ENCODE measurements at places on chromosomes 4 and X. TPM values are rescaled to one million over a fixed set of nuclear protein-coding genes. Genes with fewer than 3 reads are reported as not detected.

FANCB gene
- total RNA-seq = 19.5 TPM

DNA sequence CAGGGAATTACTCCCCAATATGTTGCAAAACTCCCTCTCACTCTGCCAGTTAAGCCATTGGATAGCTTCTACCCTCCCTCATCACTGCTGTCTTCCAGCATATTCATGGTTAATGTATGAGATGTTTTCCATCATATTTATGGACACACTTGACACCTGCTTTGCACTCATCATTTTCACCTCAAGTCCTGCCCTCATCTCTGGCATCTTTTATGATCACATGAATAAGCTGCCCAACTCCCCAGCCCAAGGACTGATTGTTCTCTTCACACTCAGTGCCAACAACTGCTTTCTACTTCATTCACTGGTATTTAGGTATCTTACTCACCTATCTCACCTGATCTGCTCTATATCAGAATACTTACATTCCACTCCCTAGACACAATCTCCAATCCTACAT is 131.1 kb upstream of the TTC29 start:
- no peak for DNase-seq

DNA sequence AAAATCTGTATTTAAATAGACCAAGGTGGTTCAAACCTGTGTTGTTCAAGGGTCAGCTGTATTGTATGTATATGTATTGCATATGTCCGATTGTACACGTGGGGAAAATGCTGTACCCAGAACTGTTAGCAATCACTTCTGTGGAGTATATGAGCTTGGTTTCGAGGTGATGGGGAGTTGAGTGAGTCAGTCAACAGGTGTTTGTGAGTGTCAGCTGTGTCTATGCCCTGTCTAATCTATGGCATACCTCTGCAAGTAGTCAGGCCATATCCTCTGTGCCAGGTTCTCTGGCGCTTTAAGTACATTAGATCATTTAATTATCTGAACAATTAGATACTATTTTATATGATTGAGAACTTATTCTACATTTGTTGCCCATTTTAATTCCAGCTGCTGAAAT is 7.4 kb downstream of the ZRSR2 start:
- no peak for DNase-seq

GRCh38 chr4:33116871-33117270 is 2396.7 kb downstream of the PCDH7 start:
- DNase-seq = no peak

CNGA1 gene
- total RNA-seq = not detected

DNA sequence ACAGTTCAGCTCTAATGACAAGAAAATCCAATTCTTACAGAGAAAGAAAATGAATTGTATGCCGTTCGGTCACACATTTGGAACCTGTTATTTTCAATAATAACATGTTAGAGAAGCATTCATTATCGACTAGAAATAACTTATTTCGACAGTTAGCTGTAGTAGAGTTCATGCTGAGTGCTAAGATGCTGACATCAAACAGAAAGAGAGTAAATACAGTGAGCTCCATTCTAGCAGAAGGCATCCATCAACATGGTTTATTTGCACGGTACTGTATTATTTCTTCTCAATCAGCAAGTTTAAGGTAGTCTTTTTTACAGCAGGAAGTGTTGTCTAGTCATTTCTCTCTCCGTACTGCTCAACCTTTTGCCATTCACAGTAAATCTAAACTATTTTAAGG is 732.1 kb downstream of the STIM2 start:
- DNase-seq = no peak

CT45A1 gene
- total RNA-seq = not detected

- DNase-seq = no peak
These were observed 218.4 kb upstream of the HCCS start for GRCh38 chrX:10892621-10893225.

DNA sequence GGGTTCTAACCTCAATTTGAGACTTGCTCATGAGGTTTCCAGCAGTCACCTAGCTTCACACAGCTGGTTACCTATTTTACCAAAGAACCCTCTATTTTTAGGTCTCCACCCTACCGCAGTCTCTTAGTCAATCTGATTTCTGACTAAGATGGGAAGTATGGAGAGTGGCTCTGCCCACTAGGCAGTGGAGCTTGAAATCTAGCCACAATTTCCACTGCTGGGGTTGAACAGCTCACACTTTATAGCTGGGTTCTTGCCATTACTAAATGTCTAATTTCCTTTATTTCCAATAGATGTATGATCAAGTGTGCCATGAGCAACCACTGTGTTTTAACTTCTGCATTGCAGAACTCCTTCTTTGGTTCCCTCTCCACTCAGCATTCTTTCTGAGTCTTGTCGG is 43.1 kb downstream of the GASK1B start:
- DNase-seq = no peak

DNA sequence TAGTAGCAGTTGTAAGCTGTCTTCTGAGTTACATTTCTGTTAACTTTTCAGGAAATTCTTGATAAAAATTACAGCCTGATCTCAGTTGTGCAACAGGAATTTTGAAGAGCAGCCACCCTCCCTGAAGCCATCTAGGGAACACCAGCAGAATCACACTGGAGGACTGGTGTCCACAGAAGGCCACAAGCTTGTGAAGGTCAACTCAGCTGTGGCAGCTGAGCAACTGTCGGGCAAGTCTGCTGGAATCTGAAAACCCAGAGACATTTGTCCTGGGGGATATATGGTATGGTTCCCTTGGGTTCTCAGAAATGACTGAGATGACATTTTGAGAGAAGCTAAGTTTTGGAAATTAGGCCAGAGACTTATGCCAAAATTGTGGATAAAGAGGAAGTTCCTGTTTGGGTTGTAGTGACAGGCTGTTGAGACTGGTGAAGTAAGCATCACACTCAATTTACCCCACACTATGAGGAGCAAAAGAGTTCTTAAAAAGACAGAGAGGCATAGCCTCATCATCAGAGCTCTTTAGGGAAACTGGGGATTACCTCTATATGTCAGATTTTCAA is 78.1 kb upstream of the TNIP3 start:
- no peak for DNase-seq

DNA sequence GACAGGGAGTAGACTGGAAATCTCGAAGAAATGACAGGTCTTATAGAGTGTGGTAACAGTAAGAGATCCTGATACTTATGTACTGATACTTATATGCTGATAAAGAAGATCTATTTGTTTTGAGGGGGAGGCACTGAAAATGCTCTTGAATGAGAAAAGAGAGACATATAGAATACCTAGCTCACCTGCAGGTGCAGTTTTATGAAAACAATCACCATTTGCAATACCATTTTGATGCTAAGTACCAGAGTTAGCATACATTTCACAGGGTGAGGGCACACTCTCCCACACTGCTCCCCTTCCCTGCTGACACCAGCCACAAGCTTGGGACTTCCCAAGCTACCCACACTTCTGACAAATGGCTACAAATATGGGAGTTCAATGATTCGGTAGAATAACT is 1490.1 kb upstream of the IGFBP7 start:
- no peak for DNase-seq

- no peak for DNase-seq
These were observed 428.9 kb downstream of the KCTD8 start for GRCh38 chr4:44019721-44020120.

CHRDL1 gene
- total RNA-seq = 14.3 TPM

GRCh38 chr4:153571006-153571545 is 104.9 kb downstream of the TMEM131L start:
- DNase-seq = no peak

HPGD gene
- not detected for total RNA-seq

GRCh38 chr4:103415801-103416200 is 217.7 kb upstream of the CENPE start:
- DNase-seq = no peak

DNA sequence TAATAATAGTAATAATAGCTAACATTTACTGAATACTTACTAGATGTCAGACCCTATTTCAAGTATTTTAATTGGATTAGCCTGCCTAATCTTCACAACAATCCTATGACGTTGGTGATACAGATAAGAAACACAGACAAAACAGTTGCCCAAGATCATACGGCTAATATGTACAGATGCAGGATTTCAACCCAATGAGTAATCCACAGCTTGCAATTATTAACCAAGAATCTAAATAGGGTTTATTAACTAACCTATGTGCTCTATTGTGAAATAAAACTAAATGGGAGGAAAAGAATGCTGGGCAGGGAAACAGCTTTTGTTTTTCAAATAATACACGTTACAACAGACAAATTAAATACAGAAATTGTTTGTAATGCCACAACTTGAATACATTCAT is 23.4 kb downstream of the FBXO8 start:
- DNase-seq = no peak

GRCh38 chrX:12958461-12958860 is 16.4 kb upstream of the TMSB4X start:
- DNase-seq = no peak

- DNase-seq = no peak
These were observed 42.8 kb downstream of the HTT-AS start for GRCh38 chr4:3031357-3032082.

- DNase-seq = no peak
These were observed 101.1 kb upstream of the SHISA3 start for GRCh38 chr4:42296196-42296595.

IQCM gene
- not detected for total RNA-seq

DNA sequence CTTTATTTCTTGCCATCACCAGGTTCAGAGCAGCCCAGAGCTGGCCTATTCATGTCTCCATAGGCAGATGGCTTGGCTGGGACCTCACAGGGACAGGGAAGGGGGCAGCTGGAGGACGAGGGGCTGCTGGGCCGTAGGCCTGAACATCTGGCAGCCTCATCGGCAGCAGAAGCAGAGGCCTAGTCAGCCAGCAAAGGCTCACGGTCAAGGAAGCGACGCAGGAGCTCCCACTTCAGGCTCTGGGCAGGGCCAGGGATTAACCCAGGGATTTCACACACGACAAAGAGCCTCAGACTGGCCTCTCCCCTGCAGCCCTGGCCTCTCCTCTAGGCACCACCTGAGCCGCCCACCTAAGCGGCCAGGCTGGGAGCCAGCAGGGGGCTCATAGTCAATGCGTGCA is 46.0 kb upstream of the MAN2B2 start:
- DNase-seq = no peak

DNA sequence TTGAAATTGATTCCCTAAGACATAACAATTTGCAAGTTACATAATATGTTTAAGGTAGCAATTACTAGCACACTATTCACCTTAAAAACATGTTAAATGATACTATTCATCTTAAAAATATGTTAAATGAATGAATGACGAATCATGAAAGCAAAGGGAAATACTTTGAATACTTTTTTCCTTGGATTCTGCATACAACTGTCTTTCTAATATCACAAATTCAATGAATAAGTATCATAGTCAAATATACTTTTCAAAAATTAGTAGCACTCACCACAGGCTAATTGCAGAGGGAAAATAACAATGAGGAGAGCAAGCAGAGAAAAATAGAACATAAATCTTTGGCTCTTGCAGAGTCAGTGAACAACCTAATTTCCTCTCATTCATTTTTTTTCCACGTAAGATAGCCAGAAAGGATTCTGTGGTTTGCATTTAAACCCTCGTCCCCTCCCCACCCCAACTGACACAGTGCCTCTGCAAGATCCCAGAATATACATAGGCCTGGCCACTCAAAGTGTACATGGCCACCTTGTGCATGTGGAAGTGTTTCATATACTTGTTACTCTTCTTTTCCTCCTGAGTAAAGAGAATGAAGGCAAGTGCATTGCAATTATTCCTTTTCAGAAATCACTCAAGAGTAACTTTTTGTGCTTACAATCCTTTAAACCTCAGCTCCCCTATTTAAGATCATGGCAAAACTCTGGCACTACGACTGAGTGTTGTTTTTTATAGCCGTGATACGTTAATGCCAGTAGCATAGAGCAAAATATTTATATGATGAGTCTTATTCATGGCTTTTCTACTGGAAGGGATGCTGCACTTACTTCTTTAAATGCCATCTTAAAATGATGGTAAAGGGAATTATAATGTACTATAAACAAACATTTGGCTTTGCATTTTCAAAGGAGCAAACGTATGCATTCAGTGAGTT is 236.4 kb downstream of the PDGFC start:
- DNase-seq = no peak

- no peak for DNase-seq
These were observed 6.5 kb upstream of the PRKG2 start for GRCh38 chr4:81221303-81222081.

GRCh38 chr4:56764775-56765174 is 56.7 kb downstream of the SPINK2 start:
- no peak for DNase-seq

- no peak for DNase-seq
These were observed 82.7 kb upstream of the MAML3 start for GRCh38 chr4:140236654-140237169.

BMP3 gene
- 0.40 TPM for total RNA-seq

DNA sequence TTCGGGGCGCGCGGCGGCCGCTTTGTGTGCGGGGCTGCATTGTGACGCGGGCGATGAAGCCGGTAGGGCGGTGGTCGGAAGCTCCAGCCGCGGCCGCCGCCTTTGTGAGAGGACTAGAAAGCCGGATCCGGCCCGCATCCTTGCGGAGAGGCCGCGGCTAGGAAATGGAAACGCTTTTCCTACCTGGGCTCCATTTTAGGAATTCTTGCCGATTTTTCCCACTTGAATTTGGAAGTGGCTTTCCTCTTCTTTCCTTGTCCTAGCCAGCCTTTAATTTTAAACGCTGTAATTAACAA is 708 bp downstream of the TMSB4X start:
- DNase-seq = no peak

- DNase-seq = no peak
These were observed 157.3 kb downstream of the GBA3 start for GRCh38 chr4:22850055-22850454.

GRCh38 chr4:33107814-33108213 is 2387.6 kb downstream of the PCDH7 start:
- DNase-seq = no peak

GRCh38 chrX:104112326-104112951 is at the start of gene ZCCHC18:
TSS of gene ZCCHC18 (plus strand) at chrX:104112523. CDS start at chrX:104114112, 1,589 bp downstream.
- DNase-seq = peak; percentile 64

DNA sequence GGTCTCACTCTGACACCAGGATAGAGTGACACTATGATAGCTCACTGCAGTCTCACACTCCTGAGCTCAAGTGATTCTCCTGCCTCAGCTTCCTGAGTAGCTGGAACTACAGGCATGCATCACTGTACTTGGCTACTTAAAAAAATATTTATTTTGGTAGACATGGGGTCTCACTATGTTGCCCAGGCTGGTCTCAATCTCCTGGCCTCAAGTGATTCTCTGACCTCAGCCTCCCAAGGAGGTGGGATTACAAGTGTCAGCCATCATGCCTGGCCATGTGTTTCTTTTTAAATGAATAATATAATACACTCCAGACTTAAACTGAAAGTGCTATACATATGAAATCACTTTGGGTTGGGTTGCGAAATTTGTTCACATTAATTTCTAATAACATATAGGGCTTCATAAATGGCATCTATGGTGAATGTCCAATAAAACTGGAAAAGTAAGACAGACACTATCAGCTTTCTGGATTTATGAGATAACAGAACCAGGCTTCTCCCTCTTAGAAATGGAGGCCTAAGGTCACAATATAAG is 48.0 kb downstream of the SEC24D start:
- no peak for DNase-seq

- no peak for DNase-seq
These were observed 87.9 kb downstream of the PPP2R2C start for GRCh38 chr4:6384541-6384940.

NDUFA1 gene
- total RNA-seq = 62.0 TPM

GRCh38 chr4:80155316-80155982 is 41.9 kb upstream of the PRDM8 start:
- no peak for DNase-seq

- no peak for DNase-seq
These were observed 253.9 kb upstream of the NOCT start for GRCh38 chr4:138761638-138762220.

Measured in neural crest cell (in vitro differentiated cells).